Activated CD8-positive, alpha-beta T cell treated with anti-CD3 and anti-CD28 coated beads for 36 hours (primary cell): ENCODE measurements at places on chromosomes 6 and 20. TPM values are rescaled to one million over a fixed set of nuclear protein-coding genes. Genes with fewer than 3 reads are reported as not detected.

GRCh38 chr6:118812970-118813369 is 81.0 kb upstream of the ASF1A start:
- peaks cover 53% of the 10 kb centered on the region for H3K4me1 ChIP-seq
- DNase-seq, result peak; percentile 15
- no peak overlapping the region for H3K4me3 ChIP-seq
- H3K36me3 ChIP-seq, result peaks cover 39% of the 10 kb centered on the region

GRCh38 chr20:25081065-25081729 is 744 bp downstream of the VSX1 start:
- peaks cover 20% of the 10 kb centered on the region for H3K4me1 ChIP-seq
- peak; percentile 63 for DNase-seq
- no peak overlapping the region for H3K27ac ChIP-seq
- peaks cover 71% of the 10 kb centered on the region for H3K27me3 ChIP-seq

DNA sequence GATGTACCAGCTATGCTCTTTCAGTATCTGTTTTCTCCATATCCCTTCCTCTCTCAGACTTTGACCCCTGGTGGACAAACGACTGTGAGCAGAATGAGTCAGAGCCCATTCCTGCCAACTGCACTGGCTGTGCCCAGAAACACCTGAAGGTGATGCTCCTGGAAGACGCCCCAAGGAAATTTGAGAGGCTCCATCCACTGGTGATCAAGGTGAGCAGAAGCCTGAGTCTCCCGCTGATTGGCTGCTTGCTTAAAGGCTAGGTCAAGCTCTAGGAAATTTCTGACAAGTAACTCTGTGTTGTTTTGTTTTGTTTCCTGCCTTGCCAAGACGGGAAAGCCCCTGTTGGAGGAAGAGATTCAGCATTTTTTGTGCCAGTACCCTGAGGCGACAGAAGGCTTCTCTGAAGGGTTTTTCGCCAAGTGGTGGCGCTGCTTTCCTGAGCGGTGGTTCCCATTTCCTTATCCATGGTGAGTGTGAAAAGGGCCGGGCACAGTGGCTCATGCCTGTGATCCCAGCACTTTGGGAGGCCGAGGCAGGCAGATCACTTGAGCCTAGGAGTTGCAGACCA is 28.6 kb downstream of the C6orf89 start:
- peak; percentile 16 for DNase-seq
- H3K36me3 ChIP-seq, result peaks cover 22% of the 10 kb centered on the region
- H3K27me3 ChIP-seq, result no peaks in the 10 kb centered on the region
- peaks cover 42% of the 10 kb centered on the region for H3K4me1 ChIP-seq
- H3K27ac ChIP-seq, result peak overlapping the region; percentile 68

GRCh38 chr6:56638760-56639159 is 3.9 kb downstream of the DST start:
- no peaks in the 10 kb centered on the region for H3K36me3 ChIP-seq
- no peaks in the 10 kb centered on the region for H3K27me3 ChIP-seq
- no peak overlapping the region for H3K27ac ChIP-seq
- DNase-seq, result no peak
- H3K4me1 ChIP-seq, result no peaks in the 10 kb centered on the region

The SLC22A23 gene
- 0.34 TPM for total RNA-seq

The ZSCAN12 gene
- 7.4 TPM for total RNA-seq

The ZNF341 gene
- 5.0 TPM for total RNA-seq

The SLC13A3 gene
- total RNA-seq, result not detected

The SIRPA gene
- total RNA-seq, result 0.09 TPM
